ENCODE measurements at places on chromosomes 4 and X. TPM values are rescaled to one million over a fixed set of nuclear protein-coding genes. Genes with fewer than 3 reads are reported as not detected.

DNA sequence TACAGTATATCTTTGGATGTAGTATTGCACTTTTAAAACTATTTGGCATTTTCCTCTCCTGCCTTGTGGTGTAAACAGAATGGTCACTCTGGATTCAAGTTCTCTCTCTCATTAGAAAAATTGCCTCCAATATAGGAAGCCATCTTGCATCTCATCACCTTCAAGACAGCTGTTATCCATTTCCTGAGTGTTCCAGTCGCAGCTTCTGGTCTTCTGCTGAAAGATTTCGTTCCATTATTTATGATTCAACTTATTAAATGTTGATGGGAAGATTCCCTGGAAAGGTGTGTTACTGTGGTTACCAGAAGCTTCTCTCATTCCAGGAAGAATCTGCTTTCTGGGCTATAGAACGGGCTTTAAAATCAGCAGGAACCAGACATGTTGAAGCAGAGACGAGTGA is 568.3 kb upstream of the SLIT2 start:
- no peak for DNase-seq

DNA sequence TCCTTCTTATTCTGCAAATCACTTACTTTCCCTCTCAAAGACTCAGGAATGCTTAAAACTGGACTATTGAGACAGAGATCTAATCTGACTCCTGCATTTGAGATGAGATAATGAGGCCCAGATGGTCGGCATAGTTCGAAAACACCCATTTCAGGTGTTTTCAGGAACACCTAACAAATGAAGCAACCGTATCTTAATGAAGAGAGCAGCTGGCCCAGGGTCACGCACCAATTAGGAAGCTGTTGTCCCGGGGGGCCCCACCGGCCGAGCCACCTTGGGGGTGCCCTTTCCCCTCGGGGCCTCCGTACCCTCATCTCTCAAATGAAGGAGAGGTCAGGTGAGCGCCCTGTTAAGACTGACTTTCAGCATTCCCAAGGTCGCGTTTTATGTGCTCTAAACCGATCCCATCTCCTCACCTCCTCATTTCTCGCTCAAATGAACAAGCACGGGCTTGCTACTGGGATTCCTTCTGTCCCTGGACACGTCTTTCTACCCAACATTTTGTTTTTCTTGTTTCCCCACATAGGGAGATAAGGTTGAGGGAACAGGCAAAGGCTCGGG is 824 bp downstream of the LRPAP1 start:
- DNase-seq = no peak

- DNase-seq = no peak
Observed at GRCh38 chr4:64121803-64122202, 287.4 kb downstream of the TECRL start.

DNA sequence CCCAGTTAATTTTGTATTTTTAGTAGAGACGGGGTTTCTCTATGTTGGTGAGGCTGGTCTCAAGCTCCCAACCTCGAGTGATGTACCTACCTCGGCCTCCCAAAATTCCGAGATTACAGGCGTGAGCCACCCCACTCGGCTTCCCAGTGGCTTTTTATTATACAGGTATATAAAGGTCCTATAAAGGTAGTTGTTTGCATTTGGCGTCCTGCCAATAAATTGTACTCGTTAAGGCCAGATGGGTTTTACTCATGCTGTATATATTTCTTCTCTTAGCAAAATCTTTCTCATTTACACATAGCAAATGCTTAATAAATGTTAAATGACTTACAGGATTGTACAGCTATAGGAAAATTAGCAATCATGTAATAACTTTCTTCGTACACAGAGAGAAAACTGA is 6.9 kb downstream of the SHROOM3 start:
- DNase-seq = no peak

DNA sequence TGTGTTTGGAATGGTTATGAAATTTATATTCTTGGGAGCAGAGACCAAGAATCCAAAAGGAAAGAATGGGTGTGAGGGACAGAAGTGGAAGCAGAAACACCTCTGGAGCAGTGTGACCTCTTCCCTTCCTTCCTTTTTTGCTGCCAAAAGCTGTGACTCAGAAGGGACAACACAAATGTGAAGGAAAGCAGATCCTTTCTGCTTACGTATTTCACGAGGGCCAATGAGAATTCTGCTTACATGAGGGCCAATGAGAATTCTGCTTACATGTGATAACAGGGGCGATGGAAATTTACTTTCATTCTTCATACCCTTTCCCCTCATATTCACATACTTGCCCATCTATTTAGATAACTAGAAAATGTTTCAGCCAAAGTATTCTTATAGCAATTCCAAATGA is 404.6 kb downstream of the PRDM5 start:
- DNase-seq = no peak

DNA sequence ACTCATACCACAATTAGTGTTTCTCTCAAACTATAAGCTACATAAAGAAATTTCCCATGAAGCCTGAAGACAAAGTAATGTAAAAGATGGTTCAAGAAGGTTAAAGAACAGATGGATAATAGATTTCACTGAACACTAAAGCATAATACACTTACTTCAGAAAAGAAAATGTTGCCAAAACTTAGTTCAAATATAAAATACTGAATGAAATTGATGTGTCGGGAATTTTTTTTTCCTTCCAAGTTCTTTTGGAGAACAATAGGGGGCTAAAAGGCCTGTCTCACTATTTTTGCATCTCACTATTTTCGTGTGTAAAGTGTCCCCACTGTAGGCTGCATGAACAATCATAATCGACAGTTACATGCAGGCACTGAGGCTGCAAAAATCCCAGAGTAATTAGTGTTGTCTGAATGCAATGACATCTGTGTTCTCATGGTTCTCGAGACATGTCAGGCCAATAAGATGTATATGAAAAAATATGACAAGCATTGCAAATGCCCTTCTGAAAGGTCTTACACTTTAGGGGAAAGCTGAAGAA is 11.9 kb upstream of the MAB21L2 start:
- no peak for DNase-seq

- DNase-seq = no peak
Observed at GRCh38 chrX:40127052-40127451, 29.3 kb upstream of the BCOR start.

TMPRSS11F gene
- not detected for total RNA-seq

TMEM156 gene
- not detected for total RNA-seq

SPANXD gene
- not detected for total RNA-seq

Data from thyroid gland (tissue), 4 donors.